ENCODE measurements at places on chromosomes 2 and 18.

GRCh38 chr18:62437235-62438017 is 85.4 kb upstream of the ZCCHC2 start:
- no peak for DNase-seq

GRCh38 chr2:32743480-32744236 is 115.8 kb downstream of the TTC27 start:
- DNase-seq, result no peak

DNA sequence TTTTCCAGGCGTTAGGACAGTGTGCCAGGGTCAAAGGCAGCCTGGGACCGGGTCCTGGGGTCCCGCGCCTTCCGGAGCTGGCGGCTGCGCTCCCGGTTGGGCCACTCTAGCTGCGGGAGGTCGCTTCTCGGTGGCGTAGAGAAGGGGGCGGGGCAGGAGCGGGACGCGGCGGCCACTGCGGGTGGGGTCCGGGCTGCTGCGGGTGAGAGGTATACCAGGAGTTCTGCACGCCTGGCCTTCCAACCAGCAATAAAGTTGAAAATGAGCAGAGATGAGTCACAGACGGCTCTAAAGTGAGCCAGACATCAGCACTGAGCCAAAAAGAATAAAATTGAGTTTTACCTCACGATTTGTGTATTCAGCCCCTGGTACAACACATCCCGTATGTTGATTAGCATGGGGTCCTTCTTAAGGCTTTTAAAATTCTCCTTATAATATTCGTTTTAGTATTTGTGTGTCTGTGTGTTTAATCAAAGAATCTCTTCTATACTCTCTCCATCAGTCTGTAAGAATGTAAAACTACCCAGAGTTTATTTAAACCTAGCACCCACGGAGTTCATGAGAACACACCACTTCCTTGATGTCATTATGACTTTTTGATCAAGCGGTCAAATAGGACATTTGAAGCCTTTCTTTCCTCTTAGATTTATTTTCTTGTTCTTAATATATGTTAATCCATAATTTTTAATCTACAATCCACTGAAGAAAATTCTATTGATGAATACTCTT is at the start of gene C1GALT1C1L:
Gene C1GALT1C1L, minus strand, starts transcription at position 108 of the 729 bp plus-strand sequence. Its CDS starts 107 bp downstream, at position 1.
- DNase-seq, result no peak

DNA sequence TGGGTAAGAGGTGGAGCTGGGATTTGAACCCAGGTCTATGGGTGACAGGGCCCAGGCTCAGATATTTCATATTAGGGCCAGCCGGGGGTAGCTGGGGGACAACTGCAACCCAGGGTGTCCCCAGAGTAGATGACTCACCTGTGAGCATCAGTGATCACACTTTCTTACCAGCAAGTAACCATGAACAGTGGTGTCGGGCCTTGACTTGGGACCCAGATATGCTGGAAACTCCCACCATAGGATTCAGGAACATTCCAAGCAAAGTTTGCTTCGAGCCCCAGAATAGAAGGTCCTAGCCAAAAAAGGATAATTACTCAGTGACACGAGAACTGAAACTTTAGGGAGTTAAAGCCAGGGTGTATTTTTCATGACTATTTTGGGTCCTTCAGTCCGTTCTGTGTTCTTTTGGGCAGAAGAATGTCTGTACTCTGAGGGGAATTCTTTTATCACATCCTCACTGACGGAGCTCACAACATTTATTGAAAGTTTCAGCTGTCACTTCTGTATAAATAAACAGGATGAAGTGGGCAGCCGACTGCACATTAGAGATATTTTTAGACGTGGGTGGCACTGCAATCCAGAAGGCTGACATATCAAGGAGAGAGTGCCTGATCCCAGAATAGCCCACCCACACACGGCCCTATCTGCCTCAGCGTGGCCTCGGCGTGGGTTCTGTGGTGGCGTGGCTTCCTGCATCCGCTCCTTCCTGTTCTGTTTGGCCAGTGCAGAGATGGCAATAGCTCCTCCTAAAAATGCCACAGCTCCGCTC is 45.6 kb downstream of the RAMP1 start:
- DNase-seq, result no peak

DNA sequence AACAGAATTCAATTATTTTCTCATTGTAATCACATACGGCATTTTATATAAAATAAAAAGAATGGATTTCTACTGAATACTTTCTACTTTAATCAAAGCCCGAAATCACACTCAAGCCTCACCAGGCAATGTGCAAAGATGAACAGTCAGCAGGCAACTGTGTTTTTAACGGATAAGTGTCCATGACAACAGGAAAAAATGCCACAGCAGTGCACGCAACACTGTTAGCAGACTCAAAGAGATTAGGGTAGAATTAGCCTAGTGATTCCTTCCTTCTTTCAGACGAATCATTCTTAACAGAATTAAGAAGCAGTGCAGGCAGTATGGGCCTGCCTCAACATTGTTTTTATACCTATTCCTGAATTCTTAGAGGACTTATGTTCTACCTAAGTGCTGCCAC is 135.6 kb downstream of the CDH2 start:
- DNase-seq, result no peak

- DNase-seq, result no peak
Observed at GRCh38 chr18:56030060-56030459, 442.1 kb upstream of the TCF4 start.

- DNase-seq, result no peak
Observed at GRCh38 chr2:54429054-54429453, 27.1 kb upstream of the SPTBN1 start.

- no peak for DNase-seq
Observed at GRCh38 chr18:56286775-56287325, 351.5 kb downstream of the TXNL1 start.

GRCh38 chr2:43609290-43609918 is 13.6 kb upstream of the THADA start:
- no peak for DNase-seq

DNA sequence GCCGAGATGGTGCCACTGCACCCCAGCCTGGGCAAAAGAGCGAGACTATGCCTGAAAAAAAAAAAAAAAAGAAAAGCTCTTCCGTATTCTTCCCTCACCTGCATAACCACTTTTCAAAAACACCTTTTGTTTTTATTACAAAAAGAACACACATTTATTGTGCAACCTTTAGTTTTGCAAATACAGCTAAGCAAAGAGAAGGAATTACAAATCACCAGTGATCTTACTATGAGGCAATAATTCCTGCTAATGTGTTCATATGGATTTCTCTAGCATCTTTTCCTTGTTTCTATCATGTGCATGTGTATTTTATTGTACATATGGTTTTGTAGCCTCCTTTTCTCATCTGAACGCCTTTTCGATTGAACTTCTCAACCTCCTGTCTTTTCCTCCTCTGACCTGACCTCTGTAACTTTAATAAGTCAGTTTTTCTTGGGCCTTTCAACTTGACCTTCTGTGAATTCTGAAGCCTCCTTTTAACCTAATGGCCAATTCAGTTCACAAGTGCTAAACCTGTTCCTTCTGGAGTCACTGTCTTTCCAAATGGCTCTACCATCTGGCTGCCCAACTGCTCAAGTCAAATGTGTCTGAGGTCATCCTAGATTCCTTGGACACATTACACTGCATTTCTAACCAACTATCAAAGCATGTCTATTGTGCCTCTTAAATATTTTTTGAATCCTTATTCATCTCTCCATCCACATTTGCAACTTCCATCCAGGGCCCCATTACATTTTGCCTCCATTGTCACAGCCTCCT is 59.1 kb upstream of the DAPL1 start:
- DNase-seq, result no peak

DNA sequence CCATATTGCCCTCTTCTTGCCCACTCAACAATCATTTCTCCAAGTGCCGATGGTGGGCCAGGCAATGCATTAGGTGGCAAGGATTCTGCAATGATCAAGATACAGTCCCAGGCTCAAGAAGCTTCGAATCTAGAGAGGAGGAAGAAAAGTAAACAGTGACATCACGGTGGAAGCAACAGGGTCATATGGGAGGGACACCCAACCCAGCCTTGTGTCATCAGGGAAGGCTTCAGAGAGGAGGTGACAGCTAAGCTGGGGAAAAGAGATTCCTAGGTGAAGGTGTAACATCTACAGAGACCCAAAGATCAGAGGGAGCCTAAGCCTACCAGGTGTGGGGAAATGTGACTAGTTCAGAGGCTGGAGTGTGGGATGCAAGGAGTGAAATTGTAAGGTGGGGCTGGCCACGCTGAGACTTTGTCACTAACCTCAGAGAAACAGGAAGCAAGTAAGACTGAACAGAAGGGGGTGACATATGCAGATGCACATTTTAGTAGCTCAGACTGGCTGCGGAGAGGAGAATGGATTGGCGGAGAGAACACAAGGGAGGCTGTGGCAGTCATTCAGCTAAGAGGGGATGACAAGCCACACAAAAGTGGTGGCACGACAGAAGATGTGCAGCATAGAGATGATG is 104.9 kb downstream of the ANKRD44 start:
- peak; percentile 61 for DNase-seq

DNA sequence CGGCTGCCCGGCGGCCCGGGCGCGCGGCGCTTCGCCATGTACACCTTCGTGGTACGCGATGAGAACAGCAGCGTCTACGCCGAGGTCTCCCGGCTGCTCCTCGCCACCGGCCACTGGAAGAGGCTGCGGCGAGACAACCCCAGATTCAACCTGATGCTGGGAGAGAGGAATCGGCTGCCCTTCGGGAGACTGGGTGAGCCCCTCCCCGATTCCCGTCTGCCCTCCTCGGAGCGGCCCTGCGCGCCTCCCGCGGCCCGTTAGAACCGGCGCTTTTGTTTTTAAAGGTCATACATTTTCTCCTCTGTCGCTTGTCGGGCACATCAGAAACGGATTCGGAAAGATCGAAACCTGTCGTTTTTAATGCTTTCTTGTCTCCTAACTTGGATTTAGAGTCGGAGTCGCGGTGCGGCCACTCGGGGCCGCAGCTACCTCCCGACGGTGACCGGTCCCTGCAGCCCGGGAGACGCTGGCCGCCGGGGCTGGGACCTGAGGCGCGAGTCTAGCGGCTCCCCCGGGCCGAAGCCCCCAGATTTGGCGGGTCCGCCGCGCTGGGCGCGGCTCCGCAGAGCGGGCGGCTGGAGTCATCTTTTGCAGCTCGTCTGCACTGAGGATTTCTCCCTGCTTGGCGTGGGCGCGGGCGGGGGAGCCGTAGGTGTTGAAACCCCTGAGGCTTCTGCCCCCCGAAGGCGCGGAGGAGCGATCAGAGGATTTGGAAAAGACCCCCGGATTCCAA is 519 bp downstream of the TTL start:
- peak; percentile 11 for DNase-seq

GRCh38 chr18:50398947-50399346 is 24.1 kb downstream of the SKA1 start:
- no peak for DNase-seq

DNA sequence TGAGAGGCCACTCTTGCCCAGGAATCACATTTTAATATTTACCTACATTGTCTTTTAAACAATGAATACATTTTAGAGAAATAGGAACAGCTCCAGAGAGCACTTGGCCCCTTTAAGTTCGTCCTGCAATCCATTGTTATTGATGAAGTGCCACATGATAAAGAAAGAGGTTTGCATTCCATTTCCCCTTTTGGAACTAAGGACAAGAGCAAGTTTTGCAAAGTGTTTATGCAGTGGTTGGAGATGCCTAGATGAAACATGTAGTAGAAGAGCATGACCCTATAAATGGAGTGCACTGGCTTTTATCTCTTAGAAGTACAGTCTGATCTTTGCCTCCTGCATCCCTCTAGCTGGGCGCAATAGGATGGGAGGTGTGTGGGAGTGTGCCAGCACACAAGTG is 118.7 kb upstream of the CNTNAP5 start:
- no peak for DNase-seq

DNA sequence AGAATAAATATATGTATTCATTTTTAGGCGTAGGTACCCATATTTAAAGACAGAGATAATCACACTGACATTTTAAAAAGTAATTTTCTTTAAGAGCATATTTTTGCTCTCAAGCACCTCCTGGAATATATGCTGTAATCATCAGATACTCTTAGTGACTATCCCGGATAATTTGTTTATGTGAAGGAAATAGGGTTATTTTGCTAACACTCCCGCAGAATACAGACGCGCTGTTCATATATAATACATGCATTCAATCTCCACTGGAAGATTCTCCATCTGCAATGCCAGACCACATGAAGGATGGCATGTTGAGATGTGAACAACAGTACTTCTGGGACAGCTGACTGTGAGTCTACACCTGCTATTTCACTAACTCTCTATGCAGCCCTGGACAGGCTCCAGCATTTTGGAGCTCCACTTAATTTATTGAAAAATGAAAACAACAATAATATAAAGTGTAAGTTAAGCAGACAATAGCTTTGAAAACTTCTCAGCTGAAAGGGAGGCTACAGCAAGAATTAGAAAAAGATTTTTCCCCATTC is 430.6 kb downstream of the TMX3 start:
- DNase-seq, result no peak

GRCh38 chr18:31197676-31198075 is 35.0 kb upstream of the DSC1 start:
- DNase-seq, result no peak

DNA sequence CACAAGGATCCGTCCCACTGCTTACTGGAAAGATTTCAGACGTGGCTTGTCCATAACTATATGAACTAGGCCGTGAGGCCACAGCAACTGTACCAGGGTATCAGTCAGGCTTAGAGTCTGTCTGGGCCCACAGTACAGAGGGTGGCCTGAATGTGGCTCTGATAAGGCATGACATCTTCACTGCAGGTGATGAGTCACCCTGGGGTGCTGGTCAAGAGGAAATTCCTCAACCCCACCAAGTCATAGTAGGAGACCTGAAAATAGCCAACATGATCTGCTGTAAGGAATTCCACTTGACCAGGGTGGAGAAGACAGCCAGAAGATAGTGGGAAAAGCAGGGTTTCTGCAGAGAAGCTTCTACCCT is 107.7 kb downstream of the INHBB start:
- DNase-seq, result no peak

GRCh38 chr2:121470917-121471316 is 59.8 kb upstream of the RNU4ATAC start:
- DNase-seq, result no peak

DNA sequence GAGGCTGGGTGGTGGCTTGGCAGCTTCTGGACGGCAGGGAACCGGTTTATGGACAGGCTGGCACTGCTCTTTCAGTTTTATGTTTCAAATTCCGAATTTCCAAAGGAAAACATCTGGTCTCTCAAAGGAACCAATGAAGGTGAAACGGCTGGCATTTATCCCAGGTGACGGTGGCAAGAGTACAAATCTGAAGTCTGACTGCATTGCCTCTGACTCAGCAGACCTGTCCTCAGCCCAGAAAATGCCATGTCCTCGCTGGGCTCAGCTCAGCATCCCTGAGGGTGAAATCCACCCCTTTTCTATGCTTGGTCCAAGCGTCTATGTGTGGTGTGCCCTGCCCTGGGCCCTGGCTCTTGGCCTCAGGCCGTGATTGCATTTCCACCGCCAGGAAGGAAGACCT is 38.1 kb downstream of the NAPG start:
- no peak for DNase-seq

- DNase-seq, result no peak
Observed at GRCh38 chr18:13236411-13236810, 17.9 kb downstream of the LDLRAD4 start.

- DNase-seq, result no peak
Observed at GRCh38 chr2:156079845-156080244, 252.7 kb downstream of the NR4A2 start.

DNA sequence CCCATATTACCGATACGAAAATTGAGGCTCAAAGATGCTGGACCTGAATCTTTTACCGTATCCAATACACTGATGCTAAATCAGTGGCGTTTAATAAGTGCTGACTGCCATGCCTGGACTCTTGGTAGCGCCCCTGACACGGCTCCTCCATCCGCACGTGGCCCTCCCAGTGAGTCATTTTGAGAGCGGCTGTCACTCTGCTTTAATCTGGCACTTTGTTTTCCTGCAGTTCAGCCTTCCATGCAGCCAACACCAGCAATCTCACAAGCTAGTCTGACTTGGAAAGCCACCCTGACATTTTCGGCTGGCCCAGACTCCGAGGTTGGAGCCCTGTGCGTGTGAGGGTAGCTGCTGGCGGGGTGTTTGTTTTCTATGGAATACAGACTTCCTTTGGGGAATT is 155.1 kb upstream of the LMAN1 start:
- DNase-seq, result no peak

Measured in T-cell (primary cell).